ENCODE measurements at places on chromosomes 7 and 10.

GRCh38 chr10:133132473-133133291 lies 27.3 kb upstream of the KNDC1 start:
- no peak overlapping the region for H3K27ac ChIP-seq
- no peak overlapping the region for H3K4me3 ChIP-seq
- H3K4me1 ChIP-seq = no peaks in the 10 kb centered on the region
- no peak for DNase-seq
- H3K27me3 ChIP-seq = no peaks in the 10 kb centered on the region

DNA sequence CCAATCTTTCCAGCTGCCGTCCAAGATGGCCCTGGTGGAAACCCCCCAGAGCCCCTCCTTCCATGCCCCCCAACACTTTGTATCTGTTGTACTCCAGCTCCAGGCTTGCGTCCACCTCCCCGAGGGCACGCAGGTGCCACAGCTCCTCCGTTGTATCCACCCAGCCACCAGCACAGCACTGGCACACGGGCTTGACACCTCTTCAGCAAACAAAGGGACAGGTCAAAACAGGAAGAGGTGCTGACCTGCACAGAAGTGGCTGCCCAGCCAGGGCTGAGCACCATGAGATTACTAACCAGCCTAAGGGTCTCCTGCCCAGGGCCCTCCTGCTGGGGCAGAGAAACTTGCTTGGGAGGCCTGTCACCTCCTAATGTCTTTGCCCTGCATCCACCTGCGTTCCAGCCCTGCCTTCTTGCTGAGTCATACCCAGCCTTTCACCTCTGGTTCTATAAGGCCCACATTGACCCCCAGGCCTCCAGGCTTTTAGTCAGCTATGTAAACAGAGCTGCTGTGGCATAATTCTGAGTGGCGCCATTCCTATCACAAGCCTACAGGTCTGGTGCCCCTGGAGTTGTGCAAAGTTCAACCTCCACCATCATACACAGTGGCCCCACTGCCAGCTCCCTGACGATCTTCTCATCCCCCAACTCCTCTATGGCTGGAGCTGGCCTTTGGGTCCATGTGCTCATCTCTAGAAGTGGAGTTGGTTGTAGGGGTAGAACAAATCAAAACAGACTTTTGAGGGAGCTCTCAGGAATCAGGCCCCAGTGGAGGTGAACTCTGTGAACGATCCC lies 20.9 kb downstream of the SLC29A3 start:
- H3K4me3 ChIP-seq = no peak overlapping the region
- H3K27me3 ChIP-seq = no peaks in the 10 kb centered on the region
- no peak overlapping the region for H3K27ac ChIP-seq
- DNase-seq = no peak

- no peak overlapping the region for H3K27ac ChIP-seq
- 0 out of 2 replicates have a peak, but pooled peaks cover 2% of the 10 kb centered on the region for H3K4me1 ChIP-seq
- H3K27me3 ChIP-seq = no peaks in the 10 kb centered on the region
- no peak for DNase-seq
- no peaks in the 10 kb centered on the region for H3K36me3 ChIP-seq
- H3K4me3 ChIP-seq = no peak overlapping the region
Observed at GRCh38 chr10:32199714-32200394, 143.6 kb upstream of the KIF5B start.

GRCh38 chr7:66664590-66665293 lies 36.1 kb downstream of the KCTD7 start:
- no peak overlapping the region for H3K4me3 ChIP-seq
- no peaks in the 10 kb centered on the region for H3K36me3 ChIP-seq
- DNase-seq = no peak
- no peaks in the 10 kb centered on the region for H3K4me1 ChIP-seq
- no peak overlapping the region for H3K27ac ChIP-seq

- H3K36me3 ChIP-seq = no peaks in the 10 kb centered on the region
- DNase-seq = no peak
- no peaks in the 10 kb centered on the region for H3K27me3 ChIP-seq
- H3K4me1 ChIP-seq = peaks cover 20% of the 10 kb centered on the region
Observed at GRCh38 chr7:111026343-111026742, 64.6 kb upstream of the LRRN3 start.

GRCh38 chr7:17406738-17407137 lies 108.3 kb downstream of the AHR start:
- H3K36me3 ChIP-seq = no peaks in the 10 kb centered on the region
- peaks cover 38% of the 10 kb centered on the region for H3K4me1 ChIP-seq
- H3K4me3 ChIP-seq = no peak overlapping the region
- H3K27me3 ChIP-seq = no peaks in the 10 kb centered on the region
- peak; percentile 63 for DNase-seq

- H3K27ac ChIP-seq = no peak overlapping the region
- no peak for DNase-seq
- H3K4me1 ChIP-seq = no peaks in the 10 kb centered on the region
- 0 out of 2 replicates have a peak, but pooled peaks cover 11% of the 10 kb centered on the region for H3K36me3 ChIP-seq
- no peaks in the 10 kb centered on the region for H3K27me3 ChIP-seq
- no peak overlapping the region for H3K4me3 ChIP-seq
Observed at GRCh38 chr10:74706966-74707365, 119.4 kb upstream of the KAT6B start.
